ENCODE measurements at places on chromosomes 5 and 9.

- no peak for DNase-seq
Observed at GRCh38 chr5:76685704-76686103, 30.2 kb upstream of the F2R start.

DNA sequence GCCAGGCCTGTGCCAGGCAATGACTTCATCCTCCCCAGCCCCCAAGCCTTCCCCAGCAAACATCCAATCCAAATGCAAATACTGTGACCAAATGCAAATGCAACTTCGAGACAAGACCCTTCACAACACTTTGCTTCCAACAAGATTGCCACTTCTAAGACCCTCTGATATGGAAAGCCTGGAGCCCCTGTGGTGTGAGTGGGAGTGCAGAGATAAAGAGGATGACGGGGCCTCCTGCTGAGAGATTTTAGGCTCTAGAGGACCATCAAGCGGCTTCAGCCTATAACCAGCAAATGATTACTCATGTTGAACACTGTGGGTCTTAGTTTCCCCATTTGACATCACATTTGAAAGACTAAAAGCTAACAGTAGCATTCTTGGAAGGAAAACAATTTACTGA, 46.6 kb upstream of the GABRP start:
- DNase-seq, result no peak

- no peak for DNase-seq
Observed at GRCh38 chr5:80990527-80990926, 30.4 kb downstream of the RASGRF2 start.

DNA sequence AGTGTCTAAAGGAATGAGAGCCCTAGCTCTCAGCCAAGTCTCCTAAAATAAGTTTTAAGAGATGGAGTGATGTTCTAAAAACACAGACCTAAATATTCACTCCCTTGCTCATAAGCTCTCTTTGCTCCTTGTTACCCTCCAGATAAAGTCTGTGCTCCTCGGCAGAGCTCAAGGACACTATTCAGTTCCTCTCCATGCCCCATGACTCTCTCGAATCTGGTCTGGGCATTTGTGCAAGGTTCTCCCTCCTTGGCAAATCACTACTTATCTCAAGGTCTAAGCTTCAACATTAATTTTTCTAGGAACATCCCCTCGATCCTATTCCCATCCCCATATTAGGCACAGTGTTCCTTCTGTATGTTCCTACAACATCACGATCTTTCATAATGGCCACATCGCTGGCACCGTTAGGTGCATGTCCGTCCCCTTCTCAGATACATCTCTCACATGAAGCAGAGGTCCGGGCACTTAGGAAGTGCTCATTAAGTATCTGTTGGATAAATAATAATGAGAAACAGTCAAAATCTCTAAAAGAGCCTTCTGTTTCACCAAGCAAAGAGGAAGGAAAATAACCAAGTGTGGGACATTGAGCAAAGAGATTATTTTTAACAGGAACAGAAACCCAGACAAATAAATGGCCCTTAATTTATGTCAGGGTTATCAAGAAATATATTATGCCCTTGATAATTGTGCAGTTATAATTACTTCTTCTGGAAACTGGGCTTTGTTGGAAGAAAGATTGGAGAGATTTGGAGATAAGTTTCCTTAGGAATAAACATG, 85.9 kb upstream of the HTR4 start:
- no peak for DNase-seq

- no peak for DNase-seq
Observed at GRCh38 chr9:19379283-19379682, 753 bp downstream of the RPS6 start.

DNA sequence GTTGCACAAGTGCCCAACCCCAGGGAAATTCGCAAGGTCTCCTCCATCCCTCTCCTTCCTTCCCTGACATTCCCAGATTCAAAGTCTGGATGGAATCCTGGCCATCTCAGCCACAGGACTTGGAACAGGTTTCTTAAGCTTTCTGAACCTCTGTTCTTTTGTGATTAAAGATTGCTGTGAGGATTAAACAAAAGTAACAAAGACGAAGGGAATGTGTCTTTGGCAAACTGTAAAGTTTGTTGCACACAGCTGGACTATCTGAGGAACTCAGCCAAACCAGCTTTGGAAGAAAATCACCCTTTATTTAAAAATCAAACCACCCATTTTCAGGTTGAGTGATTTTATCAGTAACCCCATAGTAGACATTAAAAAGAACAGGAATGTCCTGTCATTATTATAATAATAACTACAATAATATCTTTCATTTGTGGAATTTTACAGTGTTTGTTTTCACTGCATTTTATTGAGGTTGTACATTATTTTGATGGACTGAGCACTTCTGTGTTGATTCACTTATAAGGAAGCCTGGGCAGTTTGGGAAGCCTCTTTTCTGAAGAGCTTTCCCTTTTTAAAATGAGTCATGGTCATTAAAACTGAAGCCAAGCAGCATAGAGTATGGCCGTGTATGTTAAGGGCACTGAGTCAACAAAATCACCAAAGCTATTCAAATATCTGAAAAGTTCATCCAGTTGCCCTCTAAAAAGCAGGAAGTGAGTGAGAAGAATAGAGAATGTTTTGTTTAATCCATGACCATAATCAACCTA, 310.2 kb downstream of the AGTPBP1 start:
- DNase-seq, result no peak

Measured in CD4-positive, alpha-beta T cell treated with Interferon gamma for 1 hour (primary cell).